ENCODE measurements at places on chromosomes 5 and 9.

DNA sequence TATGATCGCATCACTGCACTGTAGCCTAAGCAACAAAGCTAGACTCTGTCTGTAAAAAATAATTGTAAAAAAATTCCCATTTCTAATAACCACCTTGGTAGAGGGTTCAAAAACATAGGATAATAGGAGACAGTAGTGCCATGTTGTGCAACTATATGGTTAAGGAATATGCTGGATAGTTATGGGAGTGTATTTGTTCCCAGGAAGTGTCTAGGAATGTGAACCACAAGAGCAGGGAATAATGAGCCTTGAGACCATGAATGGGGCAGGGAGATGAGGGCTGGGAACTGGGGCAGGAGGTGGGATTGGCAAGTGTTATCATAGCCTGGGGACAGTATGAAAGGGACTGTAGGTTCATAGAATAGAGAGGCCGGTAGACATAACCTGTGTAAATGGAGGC lies 50.4 kb downstream of the RUSC2 start:
- no peak for DNase-seq

DNA sequence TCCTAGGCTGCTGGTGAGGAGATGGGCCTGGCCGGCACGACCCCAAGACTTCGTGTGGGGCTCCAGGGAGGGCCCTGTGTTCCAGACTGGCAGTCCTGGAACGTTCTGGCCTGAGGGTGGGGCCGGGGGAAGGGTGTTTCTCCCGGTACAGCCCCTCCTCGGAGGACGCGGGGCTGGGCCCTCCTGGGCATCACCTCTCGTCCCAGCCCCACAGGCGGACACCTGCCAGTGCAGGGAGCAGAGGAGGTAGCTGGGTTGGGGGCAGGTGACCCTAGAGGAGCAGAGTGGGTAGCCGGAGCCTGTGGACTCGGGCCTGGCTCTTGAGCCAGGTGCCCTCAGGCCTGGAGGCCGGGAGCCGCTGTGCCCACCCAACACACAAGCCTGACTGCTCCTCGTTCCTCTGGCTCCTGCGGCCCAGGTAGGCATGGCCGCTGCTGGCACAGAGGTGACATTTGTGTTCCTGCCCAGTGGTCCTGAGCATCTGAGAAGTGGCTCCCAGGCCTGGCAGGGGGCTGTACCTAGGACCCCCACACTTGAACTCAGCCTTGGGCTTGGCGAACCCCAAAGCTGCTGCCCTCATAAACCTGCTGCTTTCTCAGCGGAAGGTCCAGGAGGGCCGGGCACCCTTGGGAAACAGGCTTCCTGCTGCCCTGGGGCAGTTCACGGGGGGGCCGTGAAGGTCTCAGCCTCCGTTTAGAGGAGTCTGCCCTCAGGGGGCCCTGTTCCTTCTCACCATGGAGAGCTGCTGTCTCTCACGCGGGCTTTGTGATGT lies 817 bp downstream of the SLC6A19 start:
- no peak for DNase-seq

DNA sequence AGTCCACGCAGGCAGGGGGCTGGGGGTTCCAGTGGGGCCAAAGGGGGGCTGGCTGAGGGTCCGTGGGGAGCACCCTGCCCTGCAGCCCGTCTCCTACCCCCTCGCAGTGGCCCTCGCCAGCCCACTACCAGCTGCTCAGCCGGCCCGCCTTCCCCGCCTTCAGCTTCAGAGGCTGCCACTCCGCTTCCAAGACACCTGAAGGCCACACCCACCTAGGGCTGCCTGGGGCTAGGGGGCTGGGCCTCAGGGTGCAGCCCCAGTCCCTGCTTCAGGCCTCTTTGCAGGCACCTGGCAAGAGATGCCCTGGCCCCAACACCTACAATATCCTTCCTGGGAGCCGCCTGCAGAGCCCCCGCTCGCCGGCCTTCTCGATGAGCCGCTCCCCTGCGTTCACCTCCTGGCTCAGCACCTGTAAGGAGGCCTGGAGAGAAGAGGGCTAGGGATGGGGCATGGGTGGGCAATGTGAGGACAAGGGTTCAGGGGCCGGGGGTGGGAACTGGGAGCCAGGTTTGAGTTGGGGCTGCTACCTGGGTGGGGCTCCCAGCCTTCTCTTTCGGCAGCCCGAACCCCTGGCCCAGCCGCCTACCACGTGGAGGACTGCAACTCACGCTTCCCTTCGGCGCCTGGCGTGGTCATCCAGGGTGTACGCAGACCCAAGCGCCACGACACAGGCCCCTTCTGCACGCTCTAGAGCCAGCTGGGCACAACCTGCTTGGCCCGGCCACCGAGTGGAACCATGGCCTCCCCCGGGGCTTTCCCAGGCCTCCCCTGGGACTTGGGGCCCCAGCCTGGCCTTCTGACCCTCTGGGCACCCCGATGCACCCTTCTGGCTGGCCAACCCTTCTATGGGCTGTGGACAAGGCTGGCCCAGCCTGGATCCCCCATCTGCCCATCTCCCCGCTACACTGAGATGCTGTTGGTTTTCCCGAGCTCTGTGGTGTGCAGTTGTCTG lies 1.7 kb downstream of the STPG3 start:
- no peak for DNase-seq

GRCh38 chr5:96563816-96564215 lies 98.4 kb upstream of the CAST start:
- no peak for DNase-seq

DNA sequence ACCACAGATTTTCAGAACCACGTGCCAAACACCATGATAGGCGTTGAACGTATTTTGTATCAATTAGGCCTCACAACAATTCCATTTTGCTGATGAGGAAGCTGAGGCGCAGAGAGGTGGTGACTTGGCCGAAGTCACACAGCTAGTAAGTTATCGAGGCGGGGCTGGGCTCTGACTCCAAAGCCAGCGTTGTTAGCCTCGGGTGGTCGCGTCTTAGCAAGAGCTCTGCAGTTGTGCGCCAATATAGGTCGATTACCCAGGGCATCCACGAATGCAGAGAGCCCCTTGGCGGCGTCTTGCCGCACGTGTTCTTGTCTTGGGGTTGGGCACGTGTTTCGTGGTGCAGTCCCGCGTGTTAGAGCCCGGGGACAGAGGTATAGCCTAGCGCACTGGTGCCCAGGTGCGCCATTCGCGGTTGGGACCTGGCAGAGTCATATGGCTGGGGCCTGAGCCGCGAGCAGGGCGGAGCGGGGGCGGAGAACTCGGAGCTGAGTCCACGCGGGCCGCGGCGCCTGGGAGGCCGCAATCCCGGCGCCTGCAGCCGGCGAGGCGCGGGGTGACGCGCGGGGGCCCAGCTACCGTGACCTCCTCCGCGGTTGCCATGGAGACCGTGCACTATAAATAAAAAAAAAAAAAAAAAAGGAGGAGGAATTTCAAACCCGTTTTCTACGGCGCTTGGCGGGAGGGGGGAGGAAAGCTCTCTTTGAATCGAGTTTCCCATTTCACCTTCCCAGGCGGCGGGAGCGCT lies 62.3 kb downstream of the CXXC5 start:
- no peak for DNase-seq

GRCh38 chr9:110021891-110022290 lies 186.1 kb downstream of the C9orf152 start:
- no peak for DNase-seq

- DNase-seq: no peak
Measured at GRCh38 chr5:130111746-130112145, 207.5 kb downstream of the CHSY3 start.

Data from stimulated activated CD8-positive, alpha-beta memory T cell treated with anti-CD3 and anti-CD28 coated beads, Interleukin-2, amount 100 ng/mL, for 1 hour (primary cell).